Activated CD4-positive, alpha-beta T cell treated with anti-CD3 and anti-CD28 coated beads, Interleukin-2, amount 50 U/mL, for 1 hour (primary cell): ENCODE measurements at places on chromosomes 4 and X.

- no peak for DNase-seq
Measured at GRCh38 chr4:109691411-109691920, 11.8 kb downstream of the CASP6 start.

GRCh38 chrX:153806999-153807575, 12.6 kb downstream of the SSR4 start:
- DNase-seq: no peak

DNA sequence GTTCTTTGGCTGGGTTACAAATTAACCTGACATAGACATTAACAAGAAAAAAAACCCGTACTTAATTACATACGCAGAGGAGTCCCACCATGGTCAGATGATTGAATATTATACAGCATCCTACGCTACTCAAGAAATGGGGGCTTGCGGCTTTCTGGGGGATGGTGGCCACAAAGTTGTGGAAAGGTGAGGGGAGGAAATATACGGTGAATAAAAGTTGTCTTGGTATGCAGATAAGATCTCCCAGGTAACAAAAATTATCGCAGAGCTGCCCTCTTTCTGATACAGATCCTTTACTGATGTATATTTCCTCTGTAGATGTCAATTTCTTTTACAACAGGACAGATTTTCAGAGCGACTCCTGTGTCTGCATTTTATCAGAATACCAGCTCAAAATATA, 890 bp downstream of the DCAF16 start:
- DNase-seq: no peak

GRCh38 chrX:72573158-72573511, 492 bp upstream of the HDAC8 start:
- DNase-seq: no peak
